Central memory CD8-positive, alpha-beta T cell (primary cell): ENCODE measurements at places on chromosomes 11 and 22.

DNA sequence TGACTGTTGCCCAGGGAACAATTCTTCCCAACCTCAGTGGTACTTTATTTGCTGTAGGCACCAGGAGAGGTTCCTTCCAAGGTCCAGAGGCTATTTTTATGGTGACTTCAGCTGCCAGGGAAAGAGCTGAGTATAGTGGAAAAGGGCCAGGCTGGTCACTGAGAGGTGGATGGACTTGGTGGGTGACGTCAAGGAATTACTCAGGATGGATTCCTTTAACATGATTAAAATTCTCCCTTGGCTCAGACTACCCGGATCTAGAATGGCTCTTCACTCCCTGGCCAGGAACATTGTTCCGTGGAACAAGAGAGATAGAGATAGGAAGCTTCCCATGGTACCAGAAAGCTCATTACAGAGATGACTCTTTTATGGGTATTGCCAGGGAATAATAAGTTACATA, 8.7 kb upstream of the CALCA start:
- DNase-seq: no peak

DNA sequence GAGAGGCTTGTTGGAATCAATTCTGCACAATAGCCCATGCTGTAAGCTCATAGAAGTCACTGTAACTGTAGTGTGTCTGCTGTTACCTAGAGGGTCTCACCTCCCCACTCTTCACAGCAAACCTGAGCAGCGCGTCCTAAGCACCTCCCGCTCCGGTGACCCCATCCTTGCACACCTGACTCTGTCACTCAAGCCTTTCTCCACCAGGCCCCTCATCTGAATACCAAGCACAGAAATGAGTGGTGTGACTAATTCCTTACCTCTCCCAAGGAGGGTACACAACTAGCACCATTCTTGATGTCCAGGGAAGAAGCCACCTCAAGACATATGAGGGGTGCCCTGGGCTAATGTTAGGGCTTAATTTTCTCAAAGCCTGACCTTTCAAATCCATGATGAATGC, 13.3 kb downstream of the SERPIND1 start:
- DNase-seq: no peak

- no peak for DNase-seq
These were observed 170.3 kb downstream of the KIRREL3 start for GRCh38 chr11:126830216-126830806.

DNA sequence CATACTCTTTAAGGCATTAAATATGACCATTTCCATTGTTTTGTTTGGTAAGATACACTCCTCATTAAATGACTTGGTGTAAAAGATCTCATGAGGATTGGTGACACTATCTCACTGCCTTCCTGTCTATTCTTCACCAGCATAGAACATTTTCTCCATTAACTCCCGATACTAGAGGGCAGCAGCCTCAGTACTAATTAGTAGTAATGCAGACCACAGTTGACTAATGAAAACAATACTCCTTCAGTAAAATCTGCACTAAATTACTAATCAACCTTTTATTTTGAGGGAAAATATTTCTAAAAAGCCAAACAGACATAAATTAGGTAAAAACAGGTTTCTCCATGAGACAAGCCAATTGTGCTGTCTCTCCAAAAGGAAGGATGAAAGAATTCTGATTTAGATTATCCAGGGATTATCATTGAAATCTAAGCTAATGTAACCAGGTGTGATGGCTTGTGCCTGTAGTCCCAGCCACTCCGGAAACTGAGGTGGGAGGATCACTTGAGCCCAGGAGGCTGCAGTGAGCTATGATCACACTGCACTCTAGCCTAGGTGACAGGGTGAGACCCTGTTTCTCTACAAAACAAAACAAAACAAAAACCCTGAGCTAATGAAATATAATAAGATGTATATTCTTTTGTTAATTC, 9.4 kb downstream of the PGM2L1 start:
- DNase-seq: peak; percentile 51

- no peak for DNase-seq
These were observed 43.1 kb downstream of the FDX1 start for GRCh38 chr11:110472858-110473257.

DNA sequence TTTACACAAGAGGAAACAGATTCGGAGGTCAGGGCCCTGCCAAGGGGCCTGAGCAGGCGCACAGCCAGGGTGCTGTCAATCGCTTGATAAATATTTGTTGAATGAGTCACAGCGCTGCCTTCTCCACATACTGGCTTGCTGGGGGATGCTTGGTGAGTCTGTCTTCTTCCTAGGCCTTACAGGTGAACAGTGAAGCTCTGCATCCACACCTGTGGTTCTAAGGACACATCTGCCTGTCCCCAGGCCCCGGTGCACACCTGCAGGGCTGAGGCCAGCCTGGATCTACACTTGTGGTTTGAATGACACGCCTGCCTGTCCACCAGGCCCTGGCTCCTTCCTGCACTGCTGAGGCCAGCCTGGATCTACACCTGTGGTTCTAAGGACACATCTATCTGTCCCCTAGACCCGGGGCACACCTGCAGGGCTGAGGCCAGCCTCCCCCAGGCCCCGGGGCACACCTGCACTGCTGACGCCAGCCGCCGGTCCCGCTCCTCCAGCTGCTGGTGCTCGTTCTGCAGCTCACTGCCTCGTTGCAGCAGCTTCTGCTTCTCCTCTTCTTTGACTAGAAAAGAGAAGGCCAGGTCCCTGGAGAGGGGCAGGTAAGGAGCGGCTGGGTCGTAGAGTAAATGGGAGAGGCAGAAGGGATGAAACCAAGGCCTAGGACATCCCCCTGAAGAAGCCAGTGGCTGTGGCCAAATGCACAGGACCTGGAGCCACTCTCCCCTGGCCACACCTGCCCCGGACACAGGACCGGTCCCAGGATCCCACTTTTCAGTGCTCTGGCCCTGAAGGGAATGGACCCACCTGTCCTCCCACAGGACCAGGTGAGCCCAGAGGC, 124.6 kb downstream of the PHF21B start:
- no peak for DNase-seq

- DNase-seq: no peak
These were observed 5.5 kb downstream of the YDJC start for GRCh38 chr22:21624120-21624879.

GRCh38 chr11:132054822-132055221, 684.4 kb downstream of the NTM start:
- DNase-seq: no peak

GRCh38 chr22:50139843-50140415, 30.6 kb upstream of the PANX2 start:
- no peak for DNase-seq

DNA sequence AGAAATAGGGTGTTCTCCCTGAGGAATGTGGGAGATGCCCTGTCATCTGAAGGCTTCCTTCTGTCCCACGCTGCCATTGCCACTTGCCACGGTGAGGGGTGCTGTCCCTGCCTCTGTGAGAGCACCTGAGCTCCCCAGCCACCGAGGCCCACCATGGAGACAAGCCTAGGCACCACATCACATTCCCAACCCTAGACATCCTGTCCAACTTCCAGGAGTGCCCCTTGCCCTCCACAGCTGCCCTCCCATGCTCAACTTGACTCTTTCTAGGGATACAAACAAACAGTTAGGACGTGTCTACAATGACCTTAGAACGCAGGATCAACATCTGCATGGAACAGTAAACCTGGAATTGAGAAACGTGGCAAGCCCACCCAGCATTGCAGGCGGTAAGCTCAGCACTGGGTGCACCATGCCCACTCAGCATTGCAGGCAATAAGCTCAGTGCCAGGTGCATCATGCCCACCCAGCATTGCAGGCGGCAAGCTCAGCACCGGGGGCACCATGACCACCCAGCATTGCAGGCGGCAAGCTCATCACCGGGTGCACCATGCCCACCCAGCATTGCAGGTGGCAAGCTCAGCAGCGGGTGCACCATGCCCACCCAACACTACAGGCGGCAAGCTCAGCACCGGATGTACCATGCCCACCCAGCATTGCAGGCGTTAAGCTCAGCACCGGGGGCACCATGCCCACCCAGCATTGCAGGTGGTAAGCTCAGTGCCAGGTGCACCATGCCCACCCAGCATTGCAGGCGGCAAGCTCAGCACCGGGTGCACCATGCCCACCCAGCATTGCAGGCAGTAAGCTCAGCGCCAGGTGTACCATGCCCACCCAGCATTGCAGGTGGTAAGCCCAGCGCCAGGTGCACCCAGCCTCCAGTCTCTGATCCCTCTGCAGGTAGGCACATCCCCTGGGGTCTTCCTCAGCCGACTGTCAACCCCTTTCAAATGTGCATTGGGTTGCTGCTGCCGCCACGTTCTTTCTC, 1463.9 kb downstream of the TBC1D22A start:
- peak; percentile 1 for DNase-seq

- DNase-seq: no peak
These were observed 546.2 kb downstream of the TMEM135 start for GRCh38 chr11:87583931-87584330.

- DNase-seq: no peak
These were observed 54.4 kb upstream of the SYN3 start for GRCh38 chr22:33112580-33112979.
